ENCODE measurements at places on chromosomes 5 and 9.

DNA sequence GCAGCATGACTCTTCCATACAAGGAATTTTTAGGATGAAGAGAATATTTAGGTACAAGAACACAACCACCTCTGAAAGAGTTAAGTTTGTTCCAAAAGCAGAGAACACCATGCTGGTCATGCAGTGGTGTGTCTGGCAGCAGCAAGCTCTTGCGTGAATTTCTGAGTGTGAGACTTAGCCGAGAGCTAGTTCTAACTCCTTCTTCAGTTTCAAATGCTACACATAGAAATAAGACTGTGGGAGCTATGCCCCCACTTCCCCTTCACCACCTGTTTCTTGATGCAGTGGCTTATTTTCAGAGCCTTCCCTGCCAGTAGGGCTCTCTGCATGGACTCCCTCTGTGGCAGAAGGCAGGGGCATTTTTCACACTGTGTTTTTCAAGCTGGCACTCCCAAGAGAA is 122.9 kb upstream of the ZNF366 start:
- DNase-seq: no peak

GRCh38 chr5:102666164-102666946 is 88.8 kb upstream of the PAM start:
- no peak for DNase-seq

- DNase-seq: no peak
These were observed 161.9 kb upstream of the OTULINL start for GRCh38 chr5:14419686-14420085.

DNA sequence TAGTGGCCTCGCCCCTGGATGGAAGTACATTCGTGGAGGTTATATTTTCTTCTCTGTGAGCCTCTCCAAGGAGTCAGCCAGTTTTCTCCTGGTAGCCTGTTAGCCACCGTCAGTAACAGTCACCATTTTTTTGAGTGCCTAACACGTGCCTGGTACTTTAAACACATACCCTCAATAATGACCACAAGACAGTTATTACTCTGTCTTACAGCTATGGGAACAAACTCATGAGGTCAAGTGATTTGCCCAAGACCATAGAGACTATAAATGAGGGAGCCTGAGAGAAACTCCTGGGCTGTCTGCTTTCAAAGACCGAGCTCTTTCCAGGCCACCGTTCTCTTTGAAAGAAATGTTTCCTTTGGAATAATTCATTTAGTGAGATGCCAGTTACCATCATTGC is 90.4 kb downstream of the PALM2AKAP2 start:
- DNase-seq: no peak

DNA sequence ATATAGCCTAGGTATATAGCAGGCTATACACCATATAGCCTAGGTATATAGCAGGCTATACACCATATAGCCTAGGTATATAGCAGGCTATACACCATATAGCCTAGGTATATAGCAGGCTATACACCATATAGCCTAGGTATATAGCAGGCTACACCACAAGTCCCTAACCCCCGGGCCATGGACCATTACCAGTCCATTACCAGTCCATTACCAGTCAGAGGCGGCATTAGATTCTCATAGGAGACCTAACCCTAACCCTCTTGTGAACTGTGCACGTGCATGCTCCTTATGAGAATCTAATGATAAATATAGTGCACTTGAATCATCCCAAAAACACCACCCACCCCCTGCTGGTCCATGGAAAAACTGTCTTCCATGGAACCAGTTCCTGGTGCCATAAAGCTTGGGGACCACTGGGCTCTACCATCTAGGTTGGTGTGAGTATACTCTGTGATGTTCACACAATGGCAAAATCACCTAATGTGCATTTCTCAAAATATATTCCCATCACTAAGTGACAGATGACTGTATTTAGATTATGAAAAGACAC is 4.7 kb downstream of the PLIN2 start:
- no peak for DNase-seq

- DNase-seq: peak; percentile 83
These were observed 1.3 kb downstream of the FBXL7 start for GRCh38 chr5:15501091-15501791.

DNA sequence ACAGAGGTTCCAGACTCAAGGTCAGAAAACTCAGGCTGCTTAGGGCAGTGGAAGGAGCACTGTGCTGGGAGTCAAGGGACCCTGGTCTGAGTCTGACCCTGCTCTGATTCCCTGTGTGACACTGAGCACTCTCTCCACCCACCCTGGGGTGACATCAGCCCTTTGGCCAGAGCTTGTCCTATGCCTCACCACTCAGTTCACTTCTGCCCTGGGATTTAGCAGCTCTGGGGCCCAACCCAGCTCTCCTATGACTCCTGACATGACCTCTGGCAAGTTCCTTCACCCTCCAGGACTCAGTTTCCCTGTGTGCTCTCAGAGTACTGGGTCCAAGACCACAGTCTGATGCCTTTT is 63.9 kb downstream of the FAM114A2 start:
- DNase-seq: no peak

DNA sequence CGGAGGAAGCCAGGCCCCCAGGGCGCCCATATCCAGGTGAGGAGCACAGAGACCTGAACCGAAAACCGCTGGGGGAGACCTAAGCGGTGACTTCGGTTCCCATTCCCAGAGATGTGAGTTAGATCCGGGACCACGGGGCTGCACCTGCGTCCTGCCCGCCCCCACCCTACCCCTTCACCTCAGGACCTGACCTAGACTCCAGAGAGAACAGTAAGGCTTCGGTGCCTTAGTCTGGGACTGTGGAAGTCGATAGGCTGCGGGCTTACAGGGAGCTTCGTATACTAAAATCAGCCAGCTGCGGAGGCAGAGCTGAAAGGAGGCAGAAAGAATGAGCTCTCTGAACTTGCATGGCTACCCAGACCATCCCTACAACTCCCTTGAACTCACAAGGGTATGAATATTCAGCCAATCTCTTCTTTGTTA is 518 bp upstream of the FAM13B start:
- DNase-seq: no peak

DNA sequence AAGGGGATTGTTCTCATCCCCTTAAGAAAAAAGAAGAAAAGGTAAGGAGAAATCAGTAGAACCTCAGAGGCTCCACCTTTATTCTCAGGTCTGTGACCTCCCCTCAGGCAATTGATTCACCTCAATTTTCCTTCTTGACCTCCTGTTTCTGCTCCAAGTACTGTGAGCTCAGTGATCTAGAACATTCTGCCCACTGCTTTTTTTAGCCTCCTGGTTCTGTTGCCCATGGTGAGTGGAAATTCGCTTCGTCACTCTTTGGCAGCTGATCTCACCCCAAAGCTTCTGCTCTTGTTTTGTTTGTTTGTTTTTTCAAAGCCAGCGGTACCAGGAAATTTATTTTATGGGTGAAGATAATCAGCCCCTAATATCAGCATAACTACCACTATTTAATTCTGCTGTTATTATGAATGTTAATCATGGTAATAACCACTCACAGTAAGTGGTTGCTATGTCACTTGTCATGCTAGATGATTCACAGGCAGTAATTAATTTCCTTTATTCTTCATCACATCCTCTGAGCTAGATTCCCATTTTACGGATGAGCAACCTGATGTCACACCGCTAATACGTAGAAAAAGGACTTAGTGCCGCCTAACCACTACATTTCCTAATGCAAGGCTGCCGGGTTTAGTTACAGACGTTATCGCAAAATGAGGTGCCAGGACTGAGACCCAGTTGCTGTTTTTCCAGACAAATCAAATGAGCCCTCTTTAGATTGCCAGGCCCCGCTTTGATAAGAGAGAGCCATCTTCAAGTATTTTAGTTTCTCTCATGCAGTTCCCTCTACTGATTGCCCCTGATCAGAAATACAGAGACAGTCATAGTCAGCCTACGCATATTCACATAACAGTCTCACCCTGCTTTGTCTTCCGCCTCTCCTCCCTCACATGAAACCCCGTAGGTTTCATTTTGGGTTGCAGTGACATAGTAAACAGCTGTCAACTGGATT is 78.2 kb downstream of the CYFIP2 start:
- no peak for DNase-seq

GRCh38 chr9:114164191-114164794 is 9.0 kb downstream of the COL27A1 start:
- DNase-seq: no peak

DNA sequence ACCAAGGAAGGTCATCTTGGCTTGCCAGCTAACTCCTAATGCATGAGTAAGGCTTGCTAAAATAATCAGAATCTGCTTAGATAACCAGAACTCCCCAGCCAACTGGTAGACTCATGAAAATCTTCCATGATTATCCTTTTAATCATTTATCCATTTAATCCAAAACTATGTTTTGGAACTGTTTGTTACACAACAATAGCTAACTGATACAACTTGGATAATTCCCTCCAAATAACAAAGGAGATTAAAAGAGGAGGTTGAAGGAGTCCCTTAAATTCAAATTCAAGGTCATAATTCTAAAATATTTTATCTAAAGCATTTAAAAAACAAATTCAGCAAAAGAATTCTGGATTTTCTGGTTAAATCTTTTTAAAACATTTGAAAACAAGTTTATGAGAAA is 222.1 kb downstream of the DEPDC1B start:
- DNase-seq: no peak

DNA sequence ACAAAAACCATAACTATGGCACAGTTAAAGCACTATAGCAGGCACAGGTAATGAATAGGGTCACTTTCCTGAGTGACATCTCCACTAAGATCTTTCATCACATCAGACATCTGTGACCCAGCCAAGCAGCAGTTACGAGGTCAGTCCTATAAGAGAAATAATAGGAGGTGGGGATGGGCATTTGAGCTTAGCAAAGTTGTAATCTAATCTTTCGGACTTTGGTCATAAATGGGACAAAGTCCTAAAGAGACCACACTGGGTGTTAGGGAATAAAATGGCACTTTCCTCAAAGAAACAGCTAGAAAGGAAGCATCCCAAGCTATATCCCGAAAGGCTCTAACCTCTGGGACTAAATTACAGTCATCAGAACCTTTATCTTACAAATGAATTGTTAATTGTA is 432.2 kb downstream of the PIK3R1 start:
- DNase-seq: no peak

DNA sequence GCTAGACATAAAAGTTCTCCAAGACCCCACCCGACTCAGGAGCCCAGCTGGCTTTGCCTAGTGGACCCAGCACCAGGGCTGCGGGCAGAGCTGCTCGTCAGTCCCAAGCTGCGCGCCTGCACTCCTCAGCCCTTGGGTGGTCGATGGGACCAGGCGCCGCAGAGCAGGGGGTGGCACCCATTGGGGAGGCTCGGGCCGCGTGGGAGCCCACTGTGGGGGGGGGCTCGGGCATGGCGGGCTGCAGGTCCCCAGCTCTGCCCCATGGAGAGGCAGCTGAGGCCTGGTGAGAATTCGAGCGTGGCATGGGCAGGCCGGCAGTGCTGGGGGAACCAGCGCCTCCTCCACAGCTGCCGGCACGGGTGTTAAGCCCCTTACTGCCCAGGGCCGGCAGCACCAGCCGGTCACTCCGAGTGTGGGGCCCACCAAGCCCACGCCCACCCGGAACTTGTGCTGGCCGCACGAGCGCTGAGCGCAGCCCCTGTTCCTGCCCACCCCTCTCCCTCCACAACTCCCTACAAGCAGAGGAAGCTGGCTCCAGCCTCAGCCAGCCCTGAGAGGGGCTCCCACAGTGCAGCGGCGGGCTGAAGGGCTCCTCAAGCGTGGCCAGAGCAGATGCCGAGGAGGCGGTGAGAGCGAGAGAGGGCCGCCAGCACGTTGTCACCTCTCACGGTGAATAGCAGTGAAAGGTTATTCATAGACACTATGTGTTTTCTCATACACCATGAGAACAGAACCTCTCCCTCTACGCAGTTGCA is 54.9 kb downstream of the RAPGEF6 start:
- DNase-seq: no peak

- DNase-seq: no peak
These were observed 188.5 kb downstream of the DAB2IP start for GRCh38 chr9:121839726-121840500.

- DNase-seq: peak; percentile 56
These were observed 21.1 kb upstream of the GAS1 start for GRCh38 chr9:86968258-86968920.

DNA sequence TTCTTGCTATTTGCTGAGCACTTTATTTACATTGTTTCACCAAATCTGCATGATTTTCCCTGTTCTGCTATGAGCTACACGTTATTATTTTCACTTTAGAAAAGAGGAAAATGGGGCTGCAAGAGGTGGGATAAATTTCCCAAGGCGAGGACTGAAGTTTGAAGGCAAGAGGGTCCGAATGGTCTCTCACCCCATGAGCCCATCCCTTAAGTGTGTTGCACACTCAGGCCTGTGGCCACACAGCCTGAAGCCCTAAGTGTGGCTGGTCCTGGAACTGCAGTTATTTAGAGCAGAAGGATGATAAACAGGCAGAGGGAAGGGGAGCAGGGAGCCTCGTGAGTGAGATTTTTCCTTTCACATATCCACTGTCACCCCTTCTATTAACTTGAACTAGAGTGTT is 7.8 kb downstream of the PDE8B start:
- DNase-seq: no peak

- no peak for DNase-seq
These were observed 57.7 kb upstream of the KLF4 start for GRCh38 chr9:107547303-107547702.

DNA sequence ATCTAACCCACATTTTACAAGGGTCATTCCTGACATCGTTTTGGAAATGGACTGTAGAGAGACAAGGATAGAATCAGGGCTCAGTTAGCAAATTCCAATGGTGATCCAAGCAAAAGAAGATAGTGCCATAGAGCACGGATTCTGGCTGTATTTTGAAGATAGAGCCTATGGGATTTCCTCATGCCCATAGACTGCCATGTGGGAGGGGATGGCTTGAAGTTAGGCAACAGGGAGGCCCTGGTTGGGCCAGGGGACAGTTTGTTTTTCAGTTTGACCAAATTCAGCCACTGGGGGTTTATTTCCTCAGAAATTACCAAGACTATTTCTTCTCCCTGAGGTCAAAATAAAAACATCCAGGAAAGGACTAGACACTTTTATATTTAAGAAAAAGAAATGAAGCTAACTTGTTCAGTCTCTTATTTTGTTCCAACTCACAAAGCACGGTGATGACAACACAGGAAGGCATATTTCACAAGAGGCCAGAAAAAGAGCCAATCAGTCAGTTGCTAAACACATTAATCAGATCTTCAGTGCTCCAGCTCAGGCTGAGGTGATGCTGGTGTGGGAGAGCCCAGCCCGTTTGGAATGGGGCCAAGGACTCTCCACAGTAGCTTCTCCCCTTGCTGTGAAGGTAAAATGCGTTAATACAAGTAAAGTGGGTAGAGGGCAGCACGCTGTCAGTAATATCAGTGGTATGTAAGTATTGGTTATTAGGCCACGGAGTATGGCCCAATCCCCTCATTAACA is 4.4 kb upstream of the DCTN4 start:
- peak; percentile 64 for DNase-seq

- no peak for DNase-seq
These were observed 4.4 kb upstream of the OR2S2 start for GRCh38 chr9:35962126-35962906.

- DNase-seq: no peak
These were observed 7.1 kb upstream of the PLAC8L1 start for GRCh38 chr5:146112476-146112875.

All from femur (tissue), 1 donor.